ENCODE measurements at places on chromosomes 1 and 21.
A peak's percentile ranks its signal among the peaks of the same experiment; 100 is the strongest.

- no peak for DNase-seq
Measured at GRCh38 chr1:30686236-30686935, 37.0 kb downstream of the MATN1 start.

- DNase-seq = no peak
Measured at GRCh38 chr1:81710857-81711256, 89.9 kb upstream of the ADGRL2 start.

GRCh38 chr1:94768036-94768435 lies 52.1 kb upstream of the SLC44A3 start:
- DNase-seq = no peak

DNA sequence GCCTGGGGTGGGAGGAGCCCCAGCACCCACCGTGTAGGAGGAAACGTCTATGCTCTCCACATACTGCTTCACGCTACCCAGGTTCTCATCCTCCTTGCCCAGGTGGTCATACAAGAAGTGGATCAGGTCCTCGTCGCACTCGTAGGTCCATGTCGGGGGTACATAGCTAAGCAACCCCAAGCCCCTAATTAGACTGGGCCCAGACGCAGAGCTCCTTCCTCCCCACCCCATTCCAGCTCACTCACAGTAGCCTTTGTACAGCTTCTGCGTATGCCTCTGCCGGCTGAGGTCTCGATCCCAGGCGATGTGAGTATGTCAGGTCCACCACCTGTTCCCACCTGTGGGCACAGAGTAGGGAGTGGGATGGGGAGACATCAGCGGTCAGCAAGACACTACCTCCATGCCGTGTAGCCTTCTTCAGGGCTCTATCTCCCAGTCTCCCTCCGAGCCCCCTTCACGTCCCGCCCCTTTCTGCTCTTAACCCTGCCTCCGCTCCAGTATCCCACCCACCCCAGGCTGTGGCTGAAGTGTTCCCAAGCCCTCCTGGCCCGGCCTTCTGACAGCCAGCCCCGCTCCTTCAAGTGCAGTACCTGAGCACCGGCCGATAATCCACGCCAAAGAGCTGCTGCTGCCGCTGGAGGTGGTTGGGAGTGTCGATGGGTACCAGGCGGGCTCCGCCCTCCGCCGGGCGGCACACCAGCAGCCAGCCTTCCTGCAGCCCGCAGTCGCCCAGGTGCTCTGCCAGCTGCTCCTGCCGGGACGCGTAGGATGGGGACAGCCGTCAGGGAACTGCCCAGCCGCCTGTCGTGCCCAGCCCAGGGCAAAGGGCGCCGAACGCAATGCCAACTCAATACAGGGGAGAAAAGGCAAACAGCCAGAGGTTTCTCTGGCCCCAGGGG lies 919 bp downstream of the HECTD3 start:
- peak; percentile 16 for DNase-seq

DNA sequence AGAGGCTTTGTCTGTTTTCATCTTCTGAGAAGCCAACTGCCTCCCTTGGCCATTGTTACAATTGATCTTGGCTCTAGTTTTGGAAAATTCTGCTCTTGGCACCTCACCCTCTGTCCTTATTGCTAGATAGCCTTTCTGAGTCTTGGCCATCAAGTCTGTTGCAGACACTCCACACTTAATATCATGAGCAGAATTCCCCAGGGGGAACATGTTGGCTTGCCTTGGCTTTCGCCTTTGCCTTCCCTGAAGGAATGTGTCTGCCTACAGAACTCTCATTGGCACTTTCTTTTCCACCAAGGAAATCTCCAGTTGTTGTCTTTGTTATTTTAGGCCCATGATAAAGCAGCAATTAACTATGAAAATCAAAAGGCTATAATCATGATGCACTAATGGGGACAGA lies 42.7 kb upstream of the LDLRAP1 start:
- no peak for DNase-seq

DNA sequence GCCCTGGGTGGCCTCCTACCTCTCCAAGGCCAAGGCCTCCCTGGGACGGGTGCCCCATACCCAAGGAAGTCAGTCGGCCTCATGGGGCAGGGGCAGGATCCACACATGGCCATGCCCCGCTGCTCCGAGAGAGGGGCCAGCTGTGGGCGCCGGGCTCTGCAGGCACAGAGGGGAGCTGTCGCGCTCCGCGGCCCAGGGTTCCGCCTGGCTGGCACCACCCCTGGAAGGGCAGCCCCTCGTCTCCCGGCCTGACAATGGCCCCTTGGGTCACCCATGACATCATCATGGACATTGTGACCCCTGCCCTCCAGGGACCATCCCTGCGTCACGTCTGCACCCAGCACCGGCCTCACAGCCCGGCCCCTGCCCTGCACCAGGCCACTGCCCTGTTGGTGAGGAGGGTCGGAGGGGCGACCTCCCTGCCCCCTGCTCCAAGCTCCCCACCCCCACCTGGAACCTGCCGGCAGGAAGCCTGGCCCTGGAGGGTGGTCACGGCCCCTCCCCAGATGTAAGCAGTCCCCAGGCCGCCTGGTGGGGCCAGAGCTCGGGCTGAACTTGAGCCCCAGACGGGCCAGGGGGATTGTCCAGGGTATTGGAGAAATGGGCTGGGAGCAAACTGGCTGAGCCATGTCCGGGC lies 5.8 kb downstream of the TTLL10 start:
- no peak for DNase-seq

- DNase-seq = no peak
Measured at GRCh38 chr1:11328444-11328843, 55.4 kb downstream of the UBIAD1 start.

GRCh38 chr1:48761986-48762385 lies 14.7 kb downstream of the BEND5 start:
- no peak for DNase-seq

DNA sequence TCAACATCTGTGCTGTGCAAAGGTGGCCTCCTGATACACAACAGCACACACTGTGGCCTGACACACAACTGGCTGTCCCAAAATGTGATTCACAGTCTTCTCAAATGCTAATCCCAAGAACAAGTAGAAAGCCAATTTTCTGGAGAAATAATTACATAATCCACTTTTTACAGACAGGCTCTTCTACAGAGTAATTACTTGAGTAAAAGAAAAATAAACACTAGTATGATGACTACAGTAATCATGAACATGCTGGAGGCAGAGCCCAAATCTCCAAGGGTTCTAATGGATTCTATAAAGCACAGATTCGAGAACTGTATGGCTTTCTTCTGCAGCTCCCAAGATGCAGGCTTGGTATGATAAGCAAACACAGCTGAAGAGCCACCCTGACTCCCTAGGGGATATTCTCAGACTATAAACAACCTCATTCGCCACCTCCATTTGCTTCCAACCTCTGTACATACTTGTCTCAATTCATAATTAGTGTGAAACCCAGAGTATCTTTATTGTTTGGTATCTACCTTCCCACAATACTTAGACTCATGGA lies 81.9 kb downstream of the SIPA1L2 start:
- peak; percentile 48 for DNase-seq

- no peak for DNase-seq
Measured at GRCh38 chr1:225883616-225884265, 1.6 kb upstream of the TMEM63A start.

Measured in NCI-H748 treated with DMSO at 0.1 percent for 48 hours (cell line).